Activated naive CD4-positive, alpha-beta T cell treated with anti-CD3 and anti-CD28 coated beads, Interleukin-2, amount 50 U/mL, for 72 hours (primary cell): ENCODE measurements at places on chromosomes 3 and 15.
A peak's percentile ranks its signal among the peaks of the same experiment; 100 is the strongest.

DNA sequence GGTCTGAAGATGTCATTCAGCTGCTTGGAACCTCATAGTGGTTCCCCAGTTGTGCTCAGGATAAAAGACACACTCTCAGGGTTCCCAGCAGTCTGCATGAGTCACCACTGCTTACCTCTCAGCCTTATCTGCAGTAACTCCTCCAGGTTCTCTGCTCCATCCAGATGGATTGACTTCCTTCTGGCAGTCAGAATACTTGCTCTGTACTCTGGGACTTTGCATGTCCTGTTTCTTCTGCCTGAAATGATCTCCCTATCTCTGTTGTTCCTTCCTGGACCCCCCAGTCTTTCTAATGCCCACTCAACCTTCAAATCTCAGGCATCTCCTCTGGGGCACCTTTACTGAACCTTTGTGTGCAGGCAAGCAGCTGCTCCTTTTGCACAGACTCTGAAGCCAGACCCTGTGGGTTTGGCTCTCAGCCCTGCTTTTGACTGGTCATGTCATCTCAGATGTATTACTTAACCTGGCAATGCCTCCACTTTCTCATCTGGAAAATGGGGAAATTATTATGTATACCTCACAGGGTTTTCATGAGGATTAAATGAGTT is 38.4 kb downstream of the ITPR1 start:
- DNase-seq, result no peak

DNA sequence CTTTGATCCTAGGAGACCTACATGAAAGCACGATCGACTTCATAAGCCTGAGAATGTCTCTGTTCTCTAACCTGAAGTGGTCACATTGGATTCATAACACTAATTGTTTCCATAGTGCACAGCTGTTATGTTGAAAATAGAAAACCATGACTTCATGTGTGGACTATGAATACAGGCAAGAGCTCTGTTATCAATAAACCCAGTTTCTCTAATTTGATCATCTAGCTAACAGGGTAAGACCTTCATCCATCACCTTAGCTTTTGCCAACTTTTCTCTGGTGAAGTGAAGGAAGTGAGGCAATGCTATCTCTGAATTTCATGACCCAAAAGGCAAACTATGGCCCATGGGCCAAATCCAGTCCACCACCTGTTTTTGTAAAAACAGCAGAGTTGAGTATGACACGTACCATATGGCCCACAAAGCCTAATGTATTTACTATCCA is 27.2 kb downstream of the ABI3BP start:
- DNase-seq, result no peak

GRCh38 chr15:34055868-34056595 is 17.0 kb upstream of the AVEN start:
- no peak for DNase-seq

DNA sequence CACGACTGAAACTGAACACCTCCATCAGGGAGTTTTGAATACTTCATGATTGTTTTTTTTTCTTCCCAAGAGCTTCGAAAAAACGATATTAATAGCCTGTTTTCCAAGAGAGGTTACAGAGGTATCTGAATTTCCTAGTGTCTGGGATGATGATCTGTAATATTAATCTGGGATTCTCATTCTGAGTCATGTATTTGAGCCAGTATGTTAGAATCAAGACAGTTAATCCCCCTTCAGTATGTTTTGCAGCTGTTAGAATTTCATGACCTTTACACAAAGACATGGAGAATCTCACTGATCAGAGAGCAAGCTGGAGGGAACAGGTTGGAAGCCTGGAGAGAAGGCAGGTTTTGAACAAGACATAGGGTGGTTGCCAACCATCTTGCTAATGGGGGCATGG is 234.5 kb upstream of the GAP43 start:
- no peak for DNase-seq

DNA sequence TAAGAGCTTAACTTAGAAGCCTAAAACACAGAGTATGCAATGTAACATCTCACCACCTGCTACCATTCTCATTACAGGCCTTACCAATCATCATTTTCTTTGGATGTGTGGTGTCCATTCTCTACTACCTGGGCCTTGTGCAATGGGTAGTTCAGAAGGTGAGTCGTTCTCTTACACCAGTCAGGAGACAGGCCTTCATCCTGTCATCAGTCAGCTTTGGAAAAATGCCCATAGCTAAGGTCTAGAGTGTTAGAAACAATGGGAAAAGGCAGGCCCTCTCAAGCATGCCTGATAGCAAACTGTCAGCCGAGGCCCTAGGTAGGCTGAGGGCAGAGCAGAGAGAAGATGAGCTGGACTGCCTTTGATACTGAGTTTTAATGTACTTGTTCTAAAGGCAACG is 13.5 kb downstream of the SLC28A2 start:
- DNase-seq, result no peak

- DNase-seq, result no peak
These were observed 7.6 kb downstream of the SMAD3 start for GRCh38 chr15:67072958-67073357.

DNA sequence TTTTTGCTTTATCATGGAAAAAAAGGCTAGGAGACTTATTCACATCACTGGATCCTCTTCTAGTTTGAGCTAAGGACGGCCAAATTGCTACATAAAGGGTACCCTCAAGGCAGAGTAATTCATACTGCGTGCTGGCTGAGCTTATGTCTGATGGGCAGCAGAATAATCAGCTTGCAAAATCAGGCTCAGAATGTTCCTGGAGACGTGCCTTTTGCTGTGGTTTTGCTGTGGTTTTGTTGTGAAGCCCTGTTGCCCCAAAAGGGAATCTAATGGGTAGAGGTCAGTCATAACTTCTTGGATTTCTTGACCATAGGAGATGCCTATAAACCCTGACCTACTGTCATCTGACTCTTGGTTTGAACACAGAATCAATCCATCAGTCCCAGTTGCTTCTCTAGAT is 189.9 kb downstream of the SOX2 start:
- DNase-seq, result no peak

- no peak for DNase-seq
These were observed 168.8 kb downstream of the ADAMTS9 start for GRCh38 chr3:64518950-64519349.

GRCh38 chr15:97520689-97521088 is 439.8 kb upstream of the ARRDC4 start:
- no peak for DNase-seq

- no peak for DNase-seq
These were observed 176.8 kb downstream of the TUSC7 start for GRCh38 chr3:116886202-116886893.

- no peak for DNase-seq
These were observed 356.6 kb upstream of the ADAMTS9 start for GRCh38 chr3:65044401-65044800.

- DNase-seq, result no peak
These were observed 274.3 kb downstream of the EPHB1 start for GRCh38 chr3:135069406-135069805.

- no peak for DNase-seq
These were observed 48.5 kb downstream of the CD47 start for GRCh38 chr3:108042300-108042699.

- no peak for DNase-seq
These were observed 269.0 kb upstream of the TBC1D5 start for GRCh38 chr3:18011387-18011786.

DNA sequence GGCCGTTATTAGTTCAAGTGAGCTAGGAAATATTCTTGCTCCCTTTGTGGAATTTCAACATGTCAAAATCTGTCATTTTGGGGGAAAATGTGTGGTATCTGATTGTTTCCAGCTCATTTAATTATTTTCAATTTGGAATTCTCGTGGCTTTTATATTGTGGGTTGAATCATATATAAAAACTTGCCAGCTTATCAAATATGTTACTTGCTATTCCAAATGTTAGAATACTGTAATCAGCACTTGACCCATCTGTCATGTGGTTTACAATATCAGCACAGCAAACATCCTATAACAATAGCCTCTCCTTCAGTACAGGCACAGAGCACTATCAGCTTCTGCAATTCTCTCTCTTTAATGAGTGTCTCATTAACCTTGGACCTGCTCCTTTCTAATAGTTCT is 130.2 kb upstream of the FEZF2 start:
- DNase-seq, result no peak

DNA sequence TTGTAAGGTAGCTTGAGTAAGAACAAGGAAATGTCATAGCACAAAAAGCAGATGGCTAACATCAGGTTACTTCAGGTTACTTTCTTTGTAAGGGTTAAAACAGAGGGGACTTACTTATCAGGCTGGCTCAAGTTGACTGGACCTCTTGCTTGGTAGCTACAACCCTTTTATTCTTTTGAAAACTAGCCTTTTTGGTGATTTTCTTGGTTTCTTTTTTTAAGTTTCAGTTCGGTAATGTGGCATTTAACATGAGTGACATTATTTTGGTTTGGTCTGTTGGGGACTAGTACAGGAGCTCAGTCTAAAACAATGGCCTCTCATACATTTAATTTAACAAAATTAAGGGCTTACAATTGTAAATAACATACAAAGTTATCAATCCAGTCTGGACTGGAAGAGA is 621.4 kb downstream of the OTOL1 start:
- no peak for DNase-seq

- DNase-seq, result no peak
These were observed 28.2 kb downstream of the RBP2 start for GRCh38 chr3:139448104-139448503.

DNA sequence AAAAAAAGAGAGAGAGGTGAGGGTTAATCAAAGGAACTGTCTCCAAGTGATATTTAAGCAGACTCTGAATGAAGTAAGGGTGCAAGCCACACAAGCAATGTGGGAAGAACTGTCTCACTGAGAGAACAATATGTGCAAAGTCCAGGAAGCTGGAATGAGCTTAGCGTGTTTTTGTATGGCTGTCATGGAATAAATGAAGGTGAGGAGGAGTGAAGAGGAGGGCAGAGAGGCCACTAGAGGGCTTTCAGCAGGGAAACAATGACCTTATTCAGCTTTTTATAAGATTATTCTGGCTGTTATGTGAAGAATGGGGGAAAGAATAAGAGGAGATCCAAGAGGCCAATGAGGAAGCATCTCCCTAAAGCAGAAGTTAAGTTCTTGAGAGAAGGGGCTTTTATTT is 86.9 kb upstream of the COL8A1 start:
- no peak for DNase-seq

DNA sequence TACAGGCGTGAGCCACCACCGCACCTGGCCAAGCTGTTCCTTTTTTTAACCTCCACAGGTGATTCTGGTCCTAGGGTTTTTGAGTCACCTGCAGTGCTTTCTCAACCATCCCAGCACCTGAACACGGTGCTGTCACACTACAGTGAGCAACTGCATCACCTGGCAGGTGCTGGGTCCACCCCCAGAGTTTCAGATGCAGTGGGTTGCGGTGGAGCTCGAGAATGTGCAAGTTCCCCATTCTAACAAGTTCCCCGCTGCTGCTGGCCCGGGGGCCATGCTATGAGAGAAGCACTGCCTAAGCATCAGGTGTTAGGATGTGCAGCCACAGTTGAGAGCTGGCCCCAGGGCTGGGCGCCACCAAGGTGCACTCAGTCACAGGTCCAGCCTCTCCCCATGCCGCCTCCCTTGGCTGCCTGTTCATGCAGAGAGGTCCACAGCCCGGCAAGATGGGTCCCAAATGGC is 18.0 kb downstream of the ISG20 start:
- DNase-seq, result no peak

- peak; percentile 79 for DNase-seq
These were observed at the start of gene NUP210 for GRCh38 chr3:13420045-13420830. TSS of gene NUP210 (minus strand) at chr3:13420322. CDS start at chr3:13420226, 96 bp downstream.

DNA sequence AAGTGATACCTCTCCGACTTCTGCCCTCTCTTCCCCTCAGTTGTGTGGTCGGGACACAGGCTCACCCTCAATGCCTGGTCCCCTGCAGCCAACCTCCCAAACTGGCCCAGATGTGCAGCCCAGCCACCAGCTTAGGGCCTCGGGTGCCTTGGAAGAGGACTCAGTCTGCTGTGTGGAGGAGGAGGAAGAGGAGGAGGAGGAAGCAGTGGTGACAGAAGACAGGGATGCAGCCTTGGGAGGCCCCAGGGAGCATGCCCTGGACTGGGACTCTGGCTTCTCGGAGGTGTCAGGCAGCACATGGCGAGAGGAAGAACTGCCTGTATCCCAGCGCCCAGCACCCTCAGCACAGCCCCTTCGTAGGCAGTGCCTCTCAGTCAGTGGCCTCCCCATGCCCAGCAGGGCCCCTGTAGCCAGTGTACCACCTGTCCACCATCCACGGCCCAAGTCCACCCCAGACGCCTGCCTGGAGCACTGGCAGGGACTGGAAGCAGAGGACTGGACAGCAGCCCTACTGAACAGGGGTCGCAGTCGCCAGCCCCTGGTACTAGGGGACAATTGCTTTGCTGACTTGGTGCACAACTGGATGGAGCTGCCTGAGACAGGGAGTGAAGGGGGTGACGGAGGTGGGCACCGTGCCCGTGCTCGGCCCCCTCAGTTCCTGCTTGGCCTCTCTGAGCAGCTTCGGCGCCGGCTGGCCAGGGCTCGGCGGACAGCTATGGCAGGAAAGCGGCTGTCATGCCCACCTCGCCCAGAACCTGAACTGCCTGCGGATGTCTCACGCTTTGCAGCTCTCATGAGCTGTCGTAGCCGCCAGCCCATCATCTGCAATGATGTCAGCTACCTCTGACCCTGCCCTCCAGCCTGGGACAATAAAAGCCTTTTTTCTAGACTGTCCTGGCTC is 1.3 kb downstream of the INKA1 start:
- no peak for DNase-seq

DNA sequence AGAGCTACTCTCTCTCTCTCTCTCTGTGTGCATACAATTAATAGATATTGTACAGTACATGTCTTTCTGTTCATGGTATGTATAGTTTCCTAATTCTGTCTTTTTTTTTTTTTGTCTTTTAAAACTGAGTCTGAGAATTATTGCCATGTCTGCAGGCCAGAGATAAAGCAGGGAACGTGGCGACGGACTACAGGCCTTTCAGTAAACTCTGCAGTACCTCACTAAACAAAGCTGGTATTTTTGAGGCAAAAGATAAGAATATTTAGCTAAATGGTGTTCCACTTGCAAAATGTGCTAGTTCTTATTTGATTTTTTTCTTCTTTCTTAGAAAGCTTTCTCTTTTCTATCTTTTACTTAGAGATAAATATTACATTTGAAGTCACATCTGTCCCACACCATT is 44.0 kb upstream of the EHHADH start:
- DNase-seq, result no peak

DNA sequence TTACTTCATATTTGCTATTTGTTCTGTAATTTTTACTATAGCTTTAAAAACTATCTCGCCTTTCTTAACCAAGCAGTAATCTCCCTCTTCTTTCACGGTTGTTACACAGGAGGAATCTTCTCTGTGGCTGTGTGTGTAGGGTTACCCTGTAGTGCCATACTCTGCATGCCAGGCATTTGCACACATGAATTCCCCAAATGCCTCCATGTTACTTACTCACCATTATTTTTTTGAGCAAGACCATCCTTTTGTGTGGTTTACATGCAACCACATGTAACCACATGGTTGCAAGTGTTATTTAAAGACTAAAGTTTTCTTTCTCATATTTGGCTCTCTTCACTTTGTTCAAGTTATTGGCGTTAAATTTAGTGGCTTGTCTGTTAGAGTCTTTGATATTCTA is 45.5 kb downstream of the HPS3 start:
- DNase-seq, result no peak

GRCh38 chr3:71369701-71370391 is 213.7 kb downstream of the FOXP1 start:
- no peak for DNase-seq

- DNase-seq, result no peak
These were observed 2.7 kb upstream of the SELENOS start for GRCh38 chr15:101280007-101280406.

- no peak for DNase-seq
These were observed 8.5 kb upstream of the ONECUT1 start for GRCh38 chr15:52798529-52799101.
